Stimulated activated CD4-positive, alpha-beta T cell treated with anti-CD3 and anti-CD28 coated beads, TNF-alpha, amount 100 ng/mL, for 48 hours (primary cell): ENCODE measurements at places on chromosomes 11 and 22.

DNA sequence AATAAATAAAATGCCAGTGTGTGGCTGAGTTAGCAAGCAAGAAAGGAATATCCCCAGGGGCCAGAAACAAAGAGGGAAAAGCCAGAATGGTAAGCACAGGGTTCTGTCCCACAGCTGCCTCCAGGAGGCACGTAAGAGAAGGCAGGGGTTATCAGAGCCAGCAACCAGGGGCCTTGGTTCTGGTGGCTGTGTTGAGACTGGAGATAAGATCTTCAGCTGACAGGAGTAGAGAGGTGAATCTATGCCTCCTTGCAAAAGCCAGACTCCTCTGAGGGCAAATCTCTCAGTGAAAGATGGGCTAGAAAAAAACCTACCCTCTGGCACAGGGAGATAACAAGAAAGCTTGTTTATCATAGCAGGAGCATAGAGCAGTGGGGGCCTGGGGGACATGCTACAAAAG lies 29.8 kb upstream of the NFAM1 start:
- no peak for DNase-seq

- no peak for DNase-seq
Observed at GRCh38 chr11:78350091-78350645, 67.5 kb downstream of the GAB2 start.

DNA sequence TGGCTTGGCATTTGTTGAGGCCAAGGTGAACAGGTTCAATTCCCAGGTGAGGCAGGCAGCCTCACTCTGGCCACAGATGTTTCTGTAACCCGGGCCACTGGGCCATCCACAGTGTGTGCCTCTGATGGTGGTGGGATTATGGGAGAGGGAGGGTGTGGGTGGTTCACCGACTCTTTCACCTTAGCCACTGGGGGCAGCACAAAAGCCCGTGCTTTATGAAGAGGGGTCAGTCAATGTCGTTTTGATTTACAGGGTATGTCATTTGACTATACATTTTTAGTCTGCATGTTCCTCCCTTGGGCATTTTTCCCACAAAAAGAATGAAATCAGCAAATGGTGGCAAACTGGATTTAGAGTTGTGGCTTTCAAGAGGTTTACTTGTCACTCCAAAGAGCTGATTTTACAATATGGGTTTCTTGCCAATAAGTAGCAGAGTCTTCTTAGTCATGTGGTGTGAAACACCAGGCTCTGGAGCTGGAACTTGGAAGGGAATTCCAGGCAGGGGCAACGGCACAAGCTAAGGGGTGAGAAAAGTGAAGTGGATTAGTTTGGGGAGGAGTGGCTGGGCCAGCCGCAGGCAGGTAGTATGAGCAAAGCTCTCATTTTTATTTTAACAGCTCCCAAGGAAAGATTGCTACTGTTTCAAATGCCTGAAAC lies 217.8 kb upstream of the ZBED5 start:
- no peak for DNase-seq

DNA sequence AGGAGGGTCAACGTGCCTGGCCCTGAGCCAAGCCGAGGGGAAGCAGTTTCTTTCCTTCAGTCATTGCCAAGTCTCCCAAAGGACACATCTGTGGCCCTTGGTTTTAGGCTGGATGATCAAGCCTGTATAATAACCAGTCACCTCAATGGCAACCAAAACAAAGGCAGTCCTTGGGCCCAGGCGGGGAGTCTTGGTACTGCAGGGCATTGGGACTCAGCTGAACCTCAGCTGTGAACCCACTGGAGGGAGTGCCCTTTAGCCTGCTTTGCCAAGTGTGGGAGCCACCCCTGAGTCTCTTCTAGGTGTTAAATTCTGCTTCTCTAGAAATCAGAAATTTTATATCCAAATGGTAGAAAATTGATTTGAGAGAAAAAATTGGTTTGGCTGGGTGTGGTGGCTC lies 36.9 kb downstream of the CPT1A start:
- DNase-seq, result no peak

GRCh38 chr11:110337570-110338193 lies 41.3 kb upstream of the RDX start:
- peak; percentile 29 for DNase-seq

- no peak for DNase-seq
Observed at GRCh38 chr11:62264004-62264403, 6.0 kb upstream of the SCGB2A2 start.

DNA sequence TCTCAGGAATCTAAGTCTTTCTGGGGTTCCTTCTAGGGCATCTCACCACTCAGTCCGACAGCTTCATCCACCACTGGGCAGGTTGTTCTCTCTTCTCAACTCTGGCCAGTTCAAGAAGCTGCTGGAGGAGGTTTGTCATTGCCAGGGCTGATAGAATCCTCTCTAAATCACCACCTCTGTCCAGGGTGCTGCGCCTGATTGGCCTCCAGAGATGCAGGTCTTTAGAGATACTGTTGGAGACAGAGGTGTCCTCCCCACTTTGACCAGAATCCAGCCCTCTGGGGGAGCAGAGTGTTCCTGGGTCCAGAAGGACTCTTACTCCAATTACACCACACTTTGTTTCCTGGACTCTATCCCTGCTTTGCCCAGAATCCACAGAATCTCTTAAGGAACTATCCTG lies 90.2 kb downstream of the NELL1 start:
- no peak for DNase-seq

GRCh38 chr11:120260616-120261015 lies 20.7 kb downstream of the POU2F3 start:
- DNase-seq, result no peak

- no peak for DNase-seq
Observed at GRCh38 chr22:43515902-43516301, 104.1 kb downstream of the MPPED1 start.

DNA sequence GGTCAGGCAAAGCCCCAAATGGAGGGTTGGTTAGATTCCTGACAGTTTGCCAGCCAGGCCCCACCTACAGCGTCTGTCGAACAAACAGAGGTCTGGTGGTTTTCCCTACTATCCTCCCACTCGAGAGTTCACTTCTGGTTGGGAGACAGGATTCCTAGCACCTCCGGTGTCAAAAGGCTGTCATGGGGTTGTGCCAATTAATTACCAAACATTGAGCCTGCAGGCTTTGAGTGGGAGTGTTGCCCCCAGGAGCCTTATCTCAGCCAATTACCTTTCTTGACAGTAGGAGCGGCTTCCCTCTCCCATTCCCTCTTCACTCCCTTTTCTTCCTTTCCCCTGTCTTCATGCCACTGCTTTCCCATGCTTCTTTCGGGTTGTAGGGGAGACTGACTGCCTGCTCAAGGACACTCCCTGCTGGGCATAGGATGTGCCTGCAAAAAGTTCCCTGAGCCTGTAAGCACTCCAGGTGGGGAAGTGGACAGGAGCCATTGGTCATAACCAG lies 4.7 kb upstream of the TTC36 start:
- DNase-seq, result no peak

- DNase-seq, result no peak
Observed at GRCh38 chr11:5712507-5712906, 22.9 kb downstream of the TRIM22 start.

GRCh38 chr11:95434489-95435057 lies 203.6 kb upstream of the SESN3 start:
- no peak for DNase-seq

- DNase-seq, result no peak
Observed at GRCh38 chr22:49583341-49583740, 244.3 kb downstream of the BRD1 start.
